ENCODE measurements at places on chromosomes 1 and 21. TPM values are rescaled to one million over a fixed set of nuclear protein-coding genes. Genes with fewer than 3 reads are reported as not detected.

GRCh38 chr1:223429821-223430220 lies 36.6 kb downstream of the CCDC185 start:
- DNase-seq = no peak

- DNase-seq = no peak
These were observed 87.6 kb downstream of the CTH start for GRCh38 chr1:70498666-70499065.

DNA sequence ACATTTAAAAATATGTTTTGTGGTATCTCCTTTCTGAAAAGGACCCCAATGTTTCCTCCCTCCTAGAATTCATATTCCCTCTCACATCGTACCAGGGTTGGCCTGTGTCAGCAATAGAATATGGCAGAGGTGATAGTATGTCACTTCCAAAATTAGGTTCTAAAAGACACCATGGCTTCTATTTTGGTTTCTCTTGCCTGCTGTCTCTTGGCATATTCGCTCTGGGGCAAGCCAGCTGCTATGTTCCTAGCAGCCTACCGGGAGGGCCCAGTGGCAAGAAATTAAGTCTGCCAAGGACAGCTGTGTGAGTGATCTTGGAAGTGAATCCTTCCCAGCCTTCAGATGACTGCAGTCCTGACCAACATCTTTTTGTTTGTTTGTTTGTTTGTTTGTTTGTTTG lies 92.9 kb upstream of the PPM1J start:
- DNase-seq = no peak

DNA sequence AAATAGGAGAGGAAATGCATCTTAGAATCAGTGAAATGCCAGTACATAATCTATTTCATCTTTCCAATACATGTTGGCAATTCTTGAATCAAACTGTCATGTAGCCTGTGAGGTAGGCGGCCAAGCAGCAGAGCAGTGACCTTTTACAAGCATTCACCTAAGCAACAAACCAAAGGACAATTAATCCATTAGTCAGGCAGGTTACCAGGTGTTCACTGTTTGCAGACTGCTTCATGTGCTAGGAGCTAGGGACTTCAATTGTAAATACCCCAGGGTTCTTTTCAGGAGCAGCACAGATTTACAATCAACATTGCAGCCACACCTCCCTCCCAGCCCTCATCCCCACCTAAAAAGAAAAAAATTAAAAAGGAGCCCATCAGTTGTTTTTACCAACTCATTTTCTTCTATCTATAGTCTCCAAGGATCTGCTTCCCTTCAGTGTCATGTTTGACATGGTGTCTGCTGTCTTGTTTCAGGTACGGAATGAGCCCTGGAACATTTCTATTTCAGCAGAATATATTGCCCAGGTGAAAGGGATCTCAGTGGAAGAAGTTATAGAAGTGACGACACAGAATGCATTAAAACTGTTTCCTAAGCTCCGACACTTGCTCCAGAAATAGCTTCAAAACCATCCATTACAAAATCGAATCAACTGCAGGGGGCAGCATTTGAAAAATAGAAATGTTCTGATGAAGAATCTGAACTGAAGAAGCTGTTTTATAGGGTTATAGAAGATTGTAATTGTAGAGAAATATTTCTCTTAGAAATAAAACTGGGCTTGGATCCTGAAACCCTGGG lies 23.0 kb downstream of the TATDN3 start:
- no peak for DNase-seq

DNA sequence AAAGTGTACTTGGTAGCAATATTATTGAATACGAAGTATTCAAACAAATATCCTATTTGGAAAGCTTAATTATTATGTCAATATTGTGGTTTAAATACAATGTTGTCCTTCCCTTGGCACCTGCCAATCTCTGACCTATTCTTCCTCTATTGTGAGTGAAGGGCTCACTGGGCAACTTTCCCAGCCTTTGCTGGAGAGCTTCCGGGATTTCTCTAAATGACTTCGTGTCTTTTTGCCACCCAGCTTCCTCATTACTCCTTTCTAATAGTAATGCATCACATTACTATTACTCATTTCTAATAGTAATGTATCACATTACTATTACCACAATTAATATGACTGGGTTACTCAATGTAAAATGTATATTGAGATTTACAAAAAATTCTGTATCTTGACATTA lies 880.6 kb downstream of the BRINP3 start:
- DNase-seq = no peak

DNA sequence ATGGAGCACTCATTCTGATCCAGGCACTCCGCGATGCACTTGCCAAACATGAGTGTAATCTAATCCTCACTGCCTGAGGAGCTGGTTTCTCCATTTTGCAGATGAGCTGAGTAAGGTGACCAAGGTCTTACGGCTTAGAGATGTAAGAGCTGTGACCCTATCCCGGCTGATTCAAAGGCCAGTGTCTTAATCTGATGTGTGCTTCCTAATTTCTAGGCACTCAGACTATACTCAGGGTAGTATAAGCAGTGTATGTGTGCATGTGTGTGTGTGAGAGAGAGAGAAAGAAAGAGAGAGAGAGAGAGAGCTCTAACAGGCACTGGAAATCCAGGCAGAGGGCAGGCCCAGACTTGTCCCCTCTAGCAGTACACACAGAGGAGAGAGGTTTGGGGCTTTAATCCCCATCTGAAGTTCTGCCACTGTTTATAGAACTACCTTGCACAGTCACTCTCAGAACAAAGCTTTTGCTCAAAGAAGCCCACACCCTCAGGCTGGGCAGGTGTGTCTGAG lies 188.2 kb downstream of the ZBTB18 start:
- no peak for DNase-seq

GRCh38 chr21:29797155-29797554 lies 142.6 kb downstream of the GRIK1 start:
- no peak for DNase-seq

GRCh38 chr1:168609741-168610510 lies 33.5 kb downstream of the XCL1 start:
- no peak for DNase-seq

DNA sequence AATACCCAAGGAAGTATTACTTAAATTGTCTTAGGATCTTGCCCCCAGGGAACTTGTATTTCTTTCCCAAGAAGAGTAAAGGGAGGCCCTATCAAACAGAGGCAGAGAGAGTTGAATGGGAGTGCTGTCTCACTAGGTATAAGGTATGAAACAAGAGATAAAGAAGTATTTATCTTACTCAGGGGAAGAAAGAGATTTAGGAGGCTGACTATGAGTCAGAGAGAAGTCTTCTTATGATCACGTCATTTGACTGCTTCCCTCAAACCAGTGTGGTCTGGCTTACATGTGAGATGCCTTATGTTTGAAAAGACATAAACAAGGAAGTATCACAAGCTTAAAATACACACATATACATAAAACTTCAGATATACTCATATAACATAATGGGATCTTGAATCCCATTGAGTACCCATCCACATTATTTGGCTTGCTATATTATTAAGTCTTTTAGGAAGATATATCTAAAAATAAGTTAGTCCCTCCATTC lies 29.6 kb downstream of the DUSP10 start:
- DNase-seq = no peak

Gene WDR64
- 0.14 TPM for polyA plus RNA-seq

Gene ASPM
- 29.7 TPM for polyA plus RNA-seq

Gene AIRE
- polyA plus RNA-seq = 0.49 TPM

Gene LSM10
- polyA plus RNA-seq = 24.3 TPM

Gene SELE
- polyA plus RNA-seq = 0.36 TPM

Gene CD5L
- polyA plus RNA-seq = not detected
